ENCODE measurements at places on chromosomes 2 and 18.

GRCh38 chr2:27663285-27664153 lies at the start of the genes SLC4A1AP and SUPT7L:
TSS of gene SLC4A1AP (plus strand) at chr2:27663889. CDS start at chr2:27663915, 26 bp downstream.
TSS of gene SUPT7L (minus strand) at chr2:27663614. CDS start at chr2:27662192, 1,422 bp downstream.
- peak; percentile 61 for DNase-seq

DNA sequence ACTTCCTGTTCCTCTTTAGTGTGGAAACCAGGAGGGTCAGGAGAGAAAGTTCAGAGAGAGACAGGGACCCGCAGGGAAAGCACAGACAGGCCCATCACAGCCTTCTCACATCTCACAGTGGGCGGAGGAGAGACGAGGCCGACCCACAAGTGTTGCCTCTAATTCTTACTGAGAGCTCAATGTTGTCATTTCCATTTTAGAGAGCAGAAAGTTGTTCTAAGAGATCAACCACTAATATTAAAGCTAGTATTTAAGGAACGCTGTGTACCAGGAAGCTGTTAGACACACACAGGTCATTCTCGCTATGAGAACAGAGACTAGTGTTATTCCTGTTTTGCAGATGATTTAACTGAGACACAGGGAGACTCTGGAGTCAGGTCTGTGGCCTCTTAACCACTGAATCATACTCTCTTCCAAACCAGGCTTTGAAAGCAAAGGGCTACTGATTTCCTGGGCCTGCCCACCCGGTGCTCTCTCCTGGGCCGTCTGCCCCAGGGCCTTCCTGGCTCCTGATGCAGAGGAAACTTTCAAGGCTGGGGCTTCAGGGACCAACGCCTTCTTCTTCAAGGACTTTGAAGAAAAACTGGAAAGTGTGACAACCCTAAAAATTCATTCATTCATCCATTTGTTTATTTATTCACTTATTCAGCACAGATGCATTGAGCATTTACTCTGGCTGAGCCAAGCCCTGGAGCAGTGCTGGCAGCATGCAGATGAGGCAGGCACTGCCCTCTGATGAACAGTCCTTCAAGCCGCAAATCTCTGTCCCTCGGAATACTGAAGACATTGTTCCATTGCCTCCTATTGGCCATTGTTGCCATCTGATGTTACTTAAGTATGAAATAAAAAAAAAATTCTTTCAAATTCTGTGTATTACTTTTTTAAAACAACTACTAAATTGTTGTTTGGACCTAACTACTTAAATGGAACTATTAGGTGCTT lies 37.2 kb upstream of the BIN1 start:
- no peak for DNase-seq

GRCh38 chr2:72261076-72261475 lies 113.4 kb upstream of the CYP26B1 start:
- no peak for DNase-seq

GRCh38 chr2:64950226-64951160 lies 38.7 kb upstream of the SLC1A4 start:
- DNase-seq = no peak

DNA sequence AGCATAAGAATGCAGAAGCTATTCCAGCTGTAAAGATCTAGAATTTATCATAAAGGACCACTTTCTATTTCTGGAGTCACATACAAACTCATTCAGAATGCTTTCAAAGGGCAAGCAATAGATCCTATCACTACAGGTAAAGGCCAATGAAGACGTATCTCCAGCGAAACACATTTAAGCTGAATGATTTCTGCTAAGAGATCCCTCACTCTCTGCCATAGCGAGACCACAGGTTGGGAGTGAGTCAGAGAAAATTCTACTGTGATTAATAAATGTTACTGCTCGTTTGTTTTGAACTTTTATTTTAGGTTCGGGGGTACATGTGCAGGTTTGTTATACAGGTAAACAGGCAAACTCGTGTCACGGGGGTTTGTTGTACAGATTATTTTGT lies 72.5 kb upstream of the NFU1 start:
- no peak for DNase-seq

DNA sequence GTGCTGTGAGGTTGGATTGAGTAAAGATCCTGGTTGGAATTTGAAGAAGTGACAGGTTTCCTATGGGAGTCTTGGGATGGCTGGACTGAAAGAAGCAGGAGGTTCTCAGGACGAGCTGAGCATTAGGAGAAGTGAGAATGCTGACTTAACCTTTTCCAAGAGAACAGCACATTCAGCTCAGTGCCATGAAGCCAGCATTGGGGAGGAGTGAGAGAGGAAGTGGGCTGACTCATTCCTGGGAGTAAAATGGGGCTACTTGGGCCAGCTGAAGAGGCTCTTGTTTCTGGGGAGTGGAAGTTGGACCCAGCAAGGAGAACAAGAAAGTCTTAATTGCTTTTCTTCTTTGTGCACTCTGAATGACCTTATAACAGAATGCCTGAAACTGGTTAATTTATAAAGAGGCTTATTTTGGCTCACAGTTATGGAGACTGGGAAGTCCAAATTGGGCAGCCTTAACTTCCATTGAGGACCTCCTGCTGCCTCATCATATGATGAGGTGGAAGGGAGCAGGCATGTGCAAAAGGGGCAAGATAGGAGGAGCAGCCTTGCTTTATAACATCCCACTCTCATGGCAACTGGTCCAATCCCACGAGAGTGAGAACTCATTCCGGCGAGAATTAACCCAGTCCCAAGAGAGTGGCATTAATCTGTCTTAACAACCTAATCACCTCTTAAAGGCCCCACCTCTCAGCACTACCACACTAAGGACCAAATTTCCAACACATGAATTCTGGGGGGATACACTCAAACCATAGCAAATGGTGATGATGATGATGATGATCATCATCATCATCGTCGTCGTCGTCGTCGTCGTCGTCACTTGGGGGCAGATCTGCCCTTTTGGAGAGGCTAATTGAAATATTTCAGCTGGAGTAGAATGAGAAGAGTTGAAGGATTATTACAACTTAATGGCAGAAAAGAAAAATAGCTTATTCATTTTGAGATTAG lies 26.1 kb downstream of the DGUOK start:
- DNase-seq = no peak

DNA sequence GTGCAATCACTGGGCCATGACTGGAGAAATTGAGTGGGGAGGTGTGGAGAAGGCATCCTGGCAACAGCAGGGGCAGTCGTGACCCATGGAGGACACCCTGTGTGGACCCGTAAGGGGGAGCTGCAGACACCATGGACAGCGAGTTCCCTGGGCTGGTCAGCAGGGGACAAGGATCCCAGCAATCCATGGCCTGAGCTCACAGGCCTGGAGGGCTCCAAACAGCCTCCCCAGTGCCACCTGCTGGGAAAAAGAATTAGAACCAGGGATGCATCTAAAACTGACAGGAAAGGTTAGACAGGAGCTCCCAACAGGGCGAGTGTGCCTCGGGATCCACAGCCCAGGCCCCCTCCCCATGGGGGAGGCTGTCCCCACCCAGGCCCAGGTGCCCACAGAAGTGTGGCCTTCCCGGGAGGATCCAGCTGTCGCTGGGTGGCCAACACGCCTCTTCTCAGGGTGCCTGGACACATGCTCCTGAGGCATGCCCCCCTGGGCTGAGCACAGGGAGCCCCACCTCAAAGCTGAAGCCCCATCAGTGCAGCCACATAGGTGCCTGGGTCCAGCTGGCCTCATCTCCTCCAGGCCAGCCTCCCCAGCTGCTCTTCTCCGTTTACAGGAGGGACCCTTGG lies 20.5 kb upstream of the KIF1A start:
- no peak for DNase-seq

GRCh38 chr18:46343931-46344372 lies 239.8 kb downstream of the HAUS1 start:
- no peak for DNase-seq

- no peak for DNase-seq
Measured at GRCh38 chr18:9943311-9943710, 29.5 kb downstream of the VAPA start.

DNA sequence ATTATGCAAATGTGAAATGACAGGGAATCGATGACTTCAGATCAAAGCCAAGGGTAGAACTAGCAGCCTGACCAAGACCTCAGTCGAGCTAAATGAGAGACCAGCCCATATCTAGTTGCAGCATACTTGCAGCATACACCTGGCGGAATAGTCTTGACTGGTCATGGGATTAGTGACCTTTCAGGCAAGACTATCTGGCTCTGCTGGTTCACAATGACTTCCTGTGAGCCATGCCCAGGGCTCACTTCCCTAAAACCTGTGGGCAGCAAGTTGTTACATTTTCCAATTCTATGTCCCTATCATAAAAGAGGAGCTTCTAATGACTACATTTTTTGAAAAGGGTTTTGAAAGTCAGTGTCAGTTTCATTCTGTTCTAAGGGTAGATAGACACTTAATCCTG lies 1624.9 kb upstream of the CELF4 start:
- no peak for DNase-seq
